Spinal cord (tissue), 10 donors: ENCODE measurements at places on chromosomes 11 and 22.
A peak's percentile ranks its signal among the peaks of the same experiment; 100 is the strongest.

- H3K27ac ChIP-seq: no peak overlapping the region
- H3K27me3 ChIP-seq: peaks cover 2% of the 10 kb centered on the region
- peaks cover 40% of the 10 kb centered on the region for H3K4me1 ChIP-seq
- no peak overlapping the region for H3K4me3 ChIP-seq
These were observed 49.3 kb upstream of the PARVG start for GRCh38 chr22:44131412-44131811.

DNA sequence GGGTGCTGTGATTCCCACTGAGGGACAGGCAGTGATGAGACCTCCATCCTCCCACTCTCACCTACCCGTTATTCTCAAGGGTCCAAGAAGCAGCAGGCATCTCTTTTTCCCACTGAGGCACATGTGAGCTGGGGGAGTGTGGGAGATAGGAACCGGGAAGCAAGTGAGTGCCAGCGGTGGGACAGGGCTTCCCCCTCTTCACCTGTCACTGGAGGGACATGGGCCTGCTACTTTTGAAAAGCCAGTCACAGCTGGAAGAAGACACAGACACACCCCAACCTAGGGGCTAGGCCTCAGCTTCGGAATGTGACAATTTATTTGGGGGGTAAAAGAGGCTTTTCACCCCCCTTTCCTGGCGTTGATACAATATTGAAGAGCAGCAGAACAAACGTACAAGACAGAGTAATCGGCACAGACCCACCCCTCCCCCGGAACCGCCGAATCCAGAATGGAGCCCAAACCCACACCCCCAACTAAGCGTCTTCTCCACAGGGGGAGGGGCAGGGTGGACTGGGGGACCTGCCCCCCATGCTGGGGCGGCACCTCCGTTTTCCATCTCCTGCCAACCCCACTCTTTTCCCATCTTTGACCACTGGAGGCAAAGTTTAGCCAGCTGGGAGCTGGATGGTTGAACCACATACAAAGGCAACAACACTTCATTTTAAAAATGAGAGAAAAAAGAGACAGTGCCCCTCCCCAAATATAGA is 10.7 kb downstream of the CBX6 start:
- no peak for DNase-seq
- H3K27me3 ChIP-seq: no peaks in the 10 kb centered on the region
- no peak overlapping the region for H3K27ac ChIP-seq
- no peak overlapping the region for H3K4me3 ChIP-seq

DNA sequence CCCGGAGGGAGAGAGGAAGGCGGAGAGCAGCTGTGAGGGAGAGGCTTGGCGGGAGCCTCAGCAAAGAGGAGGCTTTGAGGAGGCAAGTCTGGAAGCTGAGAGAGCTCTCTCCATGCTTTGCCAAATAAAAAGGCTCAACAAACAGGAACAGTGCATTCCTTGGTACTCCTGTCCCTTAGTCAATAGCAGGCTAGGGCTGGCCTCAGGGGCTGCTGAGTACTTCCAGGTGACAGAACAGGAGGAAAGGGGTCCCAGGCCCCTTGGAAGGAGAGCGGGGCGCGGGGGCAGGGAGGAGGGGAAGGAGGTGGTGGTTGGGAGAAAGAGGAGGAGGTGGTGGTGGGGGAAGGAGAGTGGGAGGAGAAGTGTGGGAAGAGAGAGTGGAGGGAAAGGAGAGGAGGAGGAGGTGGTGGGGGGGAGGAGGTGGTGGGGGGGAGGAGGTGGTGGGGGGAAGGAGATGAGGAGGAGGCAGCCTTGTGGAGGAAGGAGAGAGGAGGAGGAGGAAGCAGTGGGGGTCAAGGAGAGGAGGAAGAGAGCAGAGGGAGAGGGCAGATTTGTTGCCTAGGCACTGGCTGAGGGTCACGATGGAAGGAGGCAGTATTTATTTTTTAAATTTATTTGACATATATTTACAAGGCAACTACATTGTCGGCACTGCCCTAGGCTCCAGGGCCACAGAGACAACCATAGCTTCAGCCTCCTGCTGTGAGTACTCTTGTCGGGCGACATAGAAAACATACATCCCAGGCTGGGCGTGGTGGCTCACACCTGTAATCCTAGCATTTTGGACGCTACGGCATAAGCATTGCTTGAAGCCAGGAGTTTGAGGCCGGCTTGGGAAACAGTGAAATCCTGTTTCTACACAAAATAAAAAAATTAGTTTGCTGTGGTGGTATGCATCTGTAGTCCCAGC is 74.2 kb upstream of the ZBED5 start:
- H3K27me3 ChIP-seq: peaks cover 3% of the 10 kb centered on the region
- no peak for DNase-seq

DNA sequence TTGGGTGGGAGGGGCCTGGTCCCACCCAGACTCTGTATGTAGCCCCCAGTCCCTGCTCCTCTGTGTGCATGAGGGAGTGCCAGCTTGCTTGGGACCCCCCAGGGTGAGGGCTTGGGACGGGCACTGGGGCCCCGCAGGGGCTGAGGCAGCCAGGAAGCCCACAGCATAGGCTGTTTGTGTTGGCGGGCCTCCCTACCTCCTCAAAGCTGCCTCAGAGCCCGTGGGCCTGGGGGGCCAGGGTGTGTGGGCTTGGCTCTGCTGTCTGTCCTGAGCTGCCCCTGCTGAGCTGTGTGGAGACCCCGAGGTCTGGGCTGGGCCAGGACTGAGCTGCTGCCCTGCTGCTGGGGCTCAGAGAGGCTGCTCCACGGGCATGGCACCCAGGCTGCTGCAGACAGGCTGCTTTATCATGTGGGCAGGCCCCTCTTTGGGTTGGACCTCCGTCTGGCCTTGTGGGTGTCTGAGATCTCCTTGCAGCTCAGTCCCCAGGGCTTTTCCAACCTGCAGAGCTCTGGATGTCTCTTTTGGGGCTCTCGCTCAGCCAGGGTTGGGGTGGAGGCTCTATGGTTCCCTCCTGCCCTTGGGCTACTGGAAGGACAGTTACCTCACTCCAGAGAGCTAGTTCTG is 3.3 kb downstream of the TSPAN4 start:
- H3K4me3 ChIP-seq: no peak overlapping the region
- DNase-seq: no peak
- peaks cover 2% of the 10 kb centered on the region for H3K27me3 ChIP-seq
- peaks cover 11% of the 10 kb centered on the region for H3K36me3 ChIP-seq
- peaks cover 74% of the 10 kb centered on the region for H3K4me1 ChIP-seq
- H3K27ac ChIP-seq: peak overlapping the region; percentile 88

DNA sequence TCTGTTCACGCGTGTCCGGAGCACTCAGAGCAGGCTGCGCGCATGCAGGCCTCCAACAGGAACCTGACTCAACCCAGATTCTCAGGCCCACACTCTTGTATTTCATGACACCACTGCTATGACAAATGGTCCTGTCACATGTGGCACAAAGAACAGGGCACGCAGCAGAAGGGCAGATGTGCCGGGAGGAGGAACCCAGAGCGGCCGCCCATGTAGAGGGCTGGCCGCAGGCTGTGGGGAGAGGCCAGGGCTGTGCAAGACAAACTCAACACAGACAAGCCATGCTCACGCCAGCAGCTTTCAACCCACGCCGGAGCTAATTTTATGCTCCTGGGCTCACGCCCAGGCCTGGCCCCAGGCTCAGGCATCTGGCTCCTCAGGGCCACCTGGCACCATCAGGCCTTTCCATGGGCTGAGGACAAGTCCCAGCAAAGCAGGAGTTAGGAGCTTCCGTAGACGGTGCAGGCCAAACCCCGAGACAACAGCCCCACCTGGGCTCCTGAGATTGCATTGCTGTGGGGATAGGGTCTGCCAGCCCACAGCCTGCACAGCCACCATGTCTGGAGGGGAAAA is 40.0 kb downstream of the DUSP8 start:
- H3K36me3 ChIP-seq: peaks cover 40% of the 10 kb centered on the region
- H3K27me3 ChIP-seq: no peaks in the 10 kb centered on the region
- peak; percentile 75 for DNase-seq
- H3K27ac ChIP-seq: no peak overlapping the region
- H3K4me1 ChIP-seq: peaks cover 53% of the 10 kb centered on the region

- H3K4me3 ChIP-seq: no peak overlapping the region
- H3K27me3 ChIP-seq: peaks cover 6% of the 10 kb centered on the region
- no peak for DNase-seq
- H3K4me1 ChIP-seq: peaks cover 33% of the 10 kb centered on the region
- H3K27ac ChIP-seq: no peak overlapping the region
These were observed 1.5 kb downstream of the PANX2 start for GRCh38 chr22:50171965-50172421.

DNA sequence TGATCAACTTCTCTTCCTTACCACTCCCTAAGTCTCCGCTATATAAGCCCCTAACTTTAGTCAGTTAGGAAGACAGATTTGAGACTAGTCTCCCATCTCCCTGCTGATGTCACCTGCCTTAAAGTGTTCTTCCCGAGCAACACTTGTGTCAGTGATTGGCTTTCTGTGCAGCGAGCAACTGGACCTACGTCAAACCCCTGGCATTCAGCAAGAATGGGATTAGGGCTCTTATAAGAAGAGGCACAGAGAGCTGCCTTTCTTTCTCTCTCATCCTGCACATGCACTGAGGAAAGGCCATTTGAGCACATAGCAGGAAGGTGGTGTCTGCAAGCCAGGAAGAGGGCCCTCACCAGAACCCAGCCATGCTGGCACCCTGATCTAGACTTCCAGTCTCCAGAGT is 116.6 kb upstream of the THY1 start:
- no peaks in the 10 kb centered on the region for H3K36me3 ChIP-seq
- no peak for DNase-seq
- no peaks in the 10 kb centered on the region for H3K4me1 ChIP-seq
- H3K4me3 ChIP-seq: no peak overlapping the region
- no peak overlapping the region for H3K27ac ChIP-seq

DNA sequence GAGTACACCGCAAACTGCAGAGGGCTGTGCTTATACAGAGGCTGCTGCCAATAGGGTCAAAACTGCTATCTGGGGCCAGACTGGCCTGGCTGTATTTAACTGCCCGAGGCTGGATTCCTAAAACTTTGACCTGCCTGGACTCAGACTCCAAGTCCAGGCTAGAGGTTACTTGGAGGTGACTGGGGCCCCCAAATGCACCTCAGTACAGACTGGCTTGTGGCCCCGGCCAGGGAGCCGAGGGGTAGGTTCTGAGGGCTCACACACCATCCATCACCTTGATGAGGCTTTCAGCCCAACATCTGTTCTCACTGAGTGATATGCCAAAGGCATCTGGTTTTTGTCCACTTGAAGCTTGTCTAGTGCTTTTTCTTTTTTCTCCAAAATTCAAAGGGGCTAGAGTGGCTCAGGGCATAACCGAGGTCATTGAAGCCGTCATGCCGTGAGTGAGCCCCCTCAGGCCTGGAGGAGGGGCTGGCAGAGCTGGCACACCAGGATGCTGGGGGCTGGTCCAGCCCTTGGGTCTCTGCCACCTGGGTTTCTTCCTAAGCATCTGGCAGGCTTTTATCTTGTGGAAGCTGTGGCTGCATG is 52.4 kb upstream of the TTLL12 start:
- H3K27me3 ChIP-seq: no peaks in the 10 kb centered on the region
- H3K36me3 ChIP-seq: peaks cover 5% of the 10 kb centered on the region
- DNase-seq: no peak
- no peak overlapping the region for H3K27ac ChIP-seq

- peak; percentile 74 for DNase-seq
- no peak overlapping the region for H3K4me3 ChIP-seq
- H3K27ac ChIP-seq: no peak overlapping the region
- peaks cover 51% of the 10 kb centered on the region for H3K4me1 ChIP-seq
- no peaks in the 10 kb centered on the region for H3K36me3 ChIP-seq
- peaks cover 2% of the 10 kb centered on the region for H3K27me3 ChIP-seq
These were observed 81.7 kb upstream of the PRR5 start for GRCh38 chr22:44620129-44620840.

DNA sequence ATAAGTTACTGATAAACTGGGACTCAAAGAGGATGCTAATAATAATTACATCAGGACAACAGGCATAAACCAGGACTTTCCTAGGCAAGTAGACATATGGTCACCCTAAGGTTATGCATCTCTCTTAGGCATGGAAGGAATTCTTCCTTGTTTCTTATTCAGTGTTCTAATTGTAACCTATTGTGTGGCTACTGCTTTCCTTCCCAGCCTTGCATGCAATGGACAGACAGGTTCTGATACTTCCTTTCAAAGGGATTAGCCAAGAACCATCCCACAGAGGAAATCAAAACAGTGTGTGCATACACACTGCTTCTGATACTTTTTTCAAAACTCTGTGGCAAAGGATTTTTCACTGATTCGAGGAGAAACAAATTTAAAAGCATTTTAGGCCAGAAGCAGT is 48.3 kb downstream of the RRAS2 start:
- H3K4me1 ChIP-seq: no peaks in the 10 kb centered on the region
- H3K36me3 ChIP-seq: no peaks in the 10 kb centered on the region
- H3K4me3 ChIP-seq: no peak overlapping the region
- H3K27me3 ChIP-seq: no peaks in the 10 kb centered on the region
- no peak for DNase-seq

- H3K27ac ChIP-seq: no peak overlapping the region
- peaks cover 3% of the 10 kb centered on the region for H3K4me1 ChIP-seq
- no peak for DNase-seq
These were observed 4.3 kb upstream of the SGSM3 start for GRCh38 chr22:40366068-40366467.

GRCh38 chr11:28631148-28631547 is 523.0 kb downstream of the METTL15 start:
- no peaks in the 10 kb centered on the region for H3K4me1 ChIP-seq
- no peak overlapping the region for H3K4me3 ChIP-seq
- no peak overlapping the region for H3K27ac ChIP-seq
- no peaks in the 10 kb centered on the region for H3K27me3 ChIP-seq
- no peaks in the 10 kb centered on the region for H3K36me3 ChIP-seq

DNA sequence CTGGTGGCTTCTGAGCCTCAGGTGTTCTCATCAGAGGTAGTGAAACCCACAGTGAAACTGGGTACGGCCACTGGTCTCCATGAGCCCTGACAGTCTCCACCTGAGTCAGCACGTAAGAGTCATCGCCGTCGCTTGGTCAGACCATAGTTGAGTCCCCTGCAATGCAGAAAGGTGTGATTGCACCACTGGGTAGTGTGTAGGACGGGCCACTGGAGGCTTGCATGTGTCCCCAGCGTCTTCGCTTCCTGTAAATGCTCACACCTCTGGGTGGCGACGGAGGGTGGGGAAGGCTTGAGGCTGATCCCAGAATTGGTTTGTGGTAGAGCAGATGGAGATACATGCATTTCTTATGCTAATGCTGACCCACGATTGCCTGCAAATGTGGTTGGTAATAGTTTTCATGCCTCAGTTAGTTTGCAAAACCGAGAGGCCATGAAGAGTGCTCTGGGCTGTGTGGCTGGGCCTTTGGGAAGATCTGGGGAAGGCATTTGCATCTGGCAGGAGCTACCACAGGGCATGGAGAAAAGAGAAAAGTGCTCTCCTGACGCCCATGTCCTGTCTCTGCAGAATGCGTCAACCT is 26.5 kb downstream of the CTTN start:
- H3K4me1 ChIP-seq: peaks cover 11% of the 10 kb centered on the region
- no peak overlapping the region for H3K4me3 ChIP-seq
- no peak overlapping the region for H3K27ac ChIP-seq
- no peak for DNase-seq

GRCh38 chr11:18011633-18012032 is 1.2 kb downstream of the SERGEF start:
- H3K4me1 ChIP-seq: peaks cover 10% of the 10 kb centered on the region
- DNase-seq: no peak
- H3K27ac ChIP-seq: no peak overlapping the region
- H3K36me3 ChIP-seq: no peaks in the 10 kb centered on the region
- peak overlapping the region; percentile 82 for H3K4me3 ChIP-seq
